NCI-H2029 (cell line): ENCODE measurements at places on chromosomes 13 and 19.
A peak's percentile ranks its signal among the peaks of the same experiment; 100 is the strongest.

DNA sequence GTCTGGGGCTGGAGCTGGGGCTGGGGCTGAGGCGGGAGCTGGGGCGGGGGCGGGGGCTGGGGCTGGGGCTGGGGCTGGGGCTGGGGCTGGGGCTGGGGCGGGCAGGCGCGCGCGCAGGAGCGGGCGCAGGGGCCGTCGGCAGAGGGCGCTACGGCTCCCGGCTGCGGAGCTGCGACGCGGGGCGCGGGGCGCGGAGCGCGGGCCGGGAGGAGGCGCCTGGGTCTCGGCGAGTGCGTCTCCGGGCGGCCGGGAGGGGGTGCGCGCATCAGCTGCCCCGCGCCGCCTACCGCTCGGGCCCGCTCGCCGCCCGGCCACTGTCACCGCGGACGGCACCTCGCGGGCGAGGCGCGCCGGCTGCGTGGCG, 422 bp upstream of the MTUS2 start:
- peak; percentile 10 for DNase-seq

DNA sequence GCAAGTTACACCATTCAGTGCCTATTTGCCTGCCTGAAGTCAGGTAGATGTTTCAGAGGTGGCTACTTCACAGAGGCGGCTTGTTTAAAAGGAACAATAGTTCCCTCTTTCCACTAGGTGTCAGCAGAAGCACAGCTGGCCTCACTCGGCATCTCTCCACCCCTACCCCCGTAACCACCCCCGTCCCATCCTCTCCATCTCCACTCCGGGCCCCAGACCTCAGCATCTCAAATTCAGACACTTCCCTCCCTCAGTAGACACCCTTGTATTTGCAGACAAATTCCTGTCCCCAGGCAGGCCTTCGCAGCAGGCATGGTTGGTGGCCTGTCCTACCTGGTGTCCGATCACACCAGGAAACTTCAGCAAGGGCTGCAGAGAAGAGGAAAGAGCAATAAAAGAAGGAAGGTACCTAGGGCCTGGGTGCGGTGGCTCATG, 9.1 kb upstream of the DPP9 start:
- peak; percentile 55 for DNase-seq

- DNase-seq: no peak
These were observed 33.7 kb downstream of the N4BP2L2 start for GRCh38 chr13:32504876-32505275.

DNA sequence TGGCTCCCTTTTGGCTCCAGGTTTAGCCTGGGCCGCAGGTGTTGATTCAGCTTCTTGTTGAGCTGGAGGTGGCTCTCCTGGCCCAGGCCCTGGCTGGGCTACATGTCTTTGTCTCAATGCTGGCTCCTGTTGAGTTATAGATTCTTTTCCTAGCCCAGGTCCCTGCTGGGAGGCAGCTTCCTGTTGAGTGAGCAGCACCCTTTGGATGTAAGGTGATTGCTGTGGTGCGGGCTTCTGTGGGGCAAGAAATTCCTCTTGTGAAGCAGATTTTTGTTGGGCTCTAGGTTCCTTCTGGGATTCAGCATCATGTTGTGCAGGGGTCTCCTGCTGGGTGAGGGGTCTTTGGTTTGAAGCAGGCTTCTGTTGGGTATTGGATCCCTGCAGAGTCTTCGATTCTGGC, 545 bp downstream of the LIPE start:
- no peak for DNase-seq

DNA sequence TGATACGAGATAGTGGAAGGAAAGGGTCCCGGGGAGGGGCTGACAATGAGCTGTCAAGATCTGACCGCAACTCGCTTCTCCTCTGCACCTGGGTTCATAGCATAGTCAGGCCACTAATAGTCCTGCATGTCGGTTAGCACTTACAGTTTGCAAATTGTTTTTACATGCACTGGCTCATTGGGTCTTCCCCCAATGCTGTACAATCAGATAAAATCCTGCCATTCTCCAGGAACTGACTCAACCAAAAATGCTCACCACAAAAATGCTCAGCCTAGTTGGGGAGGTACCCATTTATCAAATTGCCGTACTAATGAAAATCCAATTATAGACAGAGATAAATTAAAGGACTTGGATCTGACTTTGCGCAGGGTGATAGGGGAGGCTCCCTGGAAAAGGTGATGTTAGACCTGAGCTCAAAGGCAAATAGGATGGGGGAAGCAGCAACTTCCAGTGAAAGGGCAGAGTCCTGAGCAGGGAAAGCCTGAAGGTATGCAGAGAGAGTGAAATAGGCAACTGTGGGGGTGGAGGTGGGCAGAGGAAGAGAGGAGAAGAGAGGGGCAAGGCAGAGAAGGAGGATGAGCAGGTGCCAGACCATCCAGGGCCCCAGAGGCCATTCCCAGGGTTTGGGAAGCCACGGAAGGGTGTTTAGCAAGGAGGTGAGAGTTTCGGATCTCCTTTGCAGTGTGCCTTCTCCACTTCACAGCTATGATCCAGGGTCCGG, 326.1 kb upstream of the TSHZ3 start:
- DNase-seq: no peak
